RCC 7860 (cell line): ENCODE measurements at places on chromosomes 3 and 15.
A peak's percentile ranks its signal among the peaks of the same experiment; 100 is the strongest.

DNA sequence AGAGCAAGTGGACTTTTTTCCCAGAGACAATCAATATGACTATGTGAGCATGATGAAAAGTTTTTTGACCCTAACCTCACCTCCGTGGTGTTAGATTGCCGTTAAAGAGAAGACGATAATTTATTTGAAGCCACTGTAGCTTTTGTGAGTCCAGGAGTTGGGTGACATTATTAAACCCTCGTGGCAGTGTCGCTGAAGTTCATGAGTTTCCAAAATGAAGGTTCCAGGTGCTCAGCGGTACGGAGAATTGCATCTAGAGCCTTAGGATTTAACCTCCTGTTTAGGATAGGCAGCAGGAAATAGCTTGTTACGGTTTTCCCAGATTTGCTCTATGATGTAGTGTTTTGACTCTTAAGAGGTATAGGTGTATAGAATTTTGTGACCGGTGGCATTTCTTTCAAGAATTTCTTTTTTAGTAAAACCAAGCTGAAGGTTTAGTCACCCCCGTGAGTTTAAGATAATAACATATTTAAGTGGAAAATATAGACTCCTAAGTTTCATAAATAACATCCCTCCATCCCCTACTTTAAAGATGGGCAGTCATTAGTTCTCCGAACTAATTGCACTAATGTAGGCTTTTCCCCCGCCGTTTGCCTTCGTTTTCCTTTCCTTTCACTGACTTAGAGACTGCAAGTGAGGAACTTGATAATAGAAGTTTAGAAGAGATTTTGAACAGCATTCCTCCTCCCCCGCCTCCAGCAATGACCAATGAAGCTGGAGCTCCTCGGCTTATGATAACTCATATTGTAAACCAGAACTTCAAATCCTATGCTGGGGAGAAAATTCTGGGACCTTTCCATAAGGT, 2.0 kb downstream of the SMC4 start:
- peak; percentile 58 for DNase-seq

DNA sequence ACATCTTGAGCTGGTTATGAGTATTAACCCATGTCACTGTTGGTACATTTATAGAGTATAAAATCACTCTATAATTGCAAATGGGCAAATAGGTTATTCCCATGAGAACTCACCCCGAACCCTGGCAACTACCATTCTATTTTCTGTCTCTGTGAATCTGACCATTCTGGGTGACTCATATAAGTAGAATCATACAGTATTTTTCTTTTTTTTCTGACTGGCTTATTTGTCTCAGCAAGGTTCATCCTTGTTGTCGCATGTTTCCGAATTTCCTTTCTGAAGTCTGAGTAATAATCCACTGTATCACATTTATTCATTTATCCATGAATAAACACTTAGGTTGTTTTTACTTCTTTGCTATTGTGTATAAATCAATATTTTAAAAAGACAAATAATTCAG, 59.9 kb upstream of the CHRM5 start:
- no peak for DNase-seq

DNA sequence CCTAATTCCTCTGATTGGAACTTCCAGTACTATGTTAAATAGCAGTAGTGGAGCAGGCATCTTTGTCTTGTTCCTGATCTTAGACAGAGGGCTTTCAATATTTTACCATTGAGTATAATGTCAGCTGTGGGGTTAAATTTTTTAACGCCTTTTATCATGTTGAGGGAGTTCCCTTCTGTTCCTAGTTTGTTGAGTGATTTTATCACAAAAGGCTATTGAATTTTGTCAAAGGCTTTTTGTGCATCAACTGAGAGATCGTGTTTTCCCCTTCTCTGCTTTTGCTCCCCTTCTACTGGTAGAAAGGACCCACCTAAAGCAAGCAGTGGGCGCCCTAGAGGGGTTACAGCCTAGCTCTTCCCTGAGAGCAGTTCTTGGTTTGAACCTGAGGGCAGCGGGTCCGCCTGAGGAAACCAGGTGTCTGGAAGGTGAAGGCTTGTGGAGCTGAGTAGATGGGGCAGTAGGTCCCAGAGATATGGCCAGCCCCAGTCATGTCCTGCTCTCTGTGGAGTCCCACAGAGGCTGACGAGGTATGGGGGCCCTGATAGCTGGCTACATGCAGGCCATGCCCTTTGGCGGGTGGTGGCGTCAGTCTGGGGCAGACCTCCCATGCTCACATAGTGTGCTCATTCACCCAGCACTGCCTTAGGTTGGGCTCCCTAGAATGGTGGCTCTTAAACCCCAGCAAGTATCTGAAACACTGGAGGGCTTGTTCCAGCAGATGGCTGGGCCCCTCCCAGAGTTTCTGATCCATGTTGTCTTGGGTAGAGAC, 11.3 kb downstream of the HDAC11 start:
- DNase-seq, result no peak

DNA sequence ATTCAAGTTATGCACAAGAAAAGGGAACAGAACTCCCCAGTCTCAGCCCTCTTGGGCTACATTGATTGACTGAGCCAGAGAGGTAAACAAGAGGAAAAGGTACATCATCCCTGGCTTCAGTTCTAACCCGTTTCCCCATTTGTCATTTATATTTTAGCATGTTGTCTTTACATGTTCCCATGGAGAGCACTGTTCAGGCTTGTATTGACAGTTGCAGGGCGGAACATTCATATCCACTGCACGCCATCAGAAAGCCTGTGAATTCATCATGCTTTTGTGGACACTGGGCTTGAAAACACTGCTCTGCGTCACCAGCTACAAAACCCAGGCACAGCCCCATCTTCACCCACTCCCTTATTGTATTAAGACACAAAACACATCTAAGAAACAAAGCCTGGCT, 240.9 kb upstream of the EIF1B start:
- DNase-seq, result no peak

DNA sequence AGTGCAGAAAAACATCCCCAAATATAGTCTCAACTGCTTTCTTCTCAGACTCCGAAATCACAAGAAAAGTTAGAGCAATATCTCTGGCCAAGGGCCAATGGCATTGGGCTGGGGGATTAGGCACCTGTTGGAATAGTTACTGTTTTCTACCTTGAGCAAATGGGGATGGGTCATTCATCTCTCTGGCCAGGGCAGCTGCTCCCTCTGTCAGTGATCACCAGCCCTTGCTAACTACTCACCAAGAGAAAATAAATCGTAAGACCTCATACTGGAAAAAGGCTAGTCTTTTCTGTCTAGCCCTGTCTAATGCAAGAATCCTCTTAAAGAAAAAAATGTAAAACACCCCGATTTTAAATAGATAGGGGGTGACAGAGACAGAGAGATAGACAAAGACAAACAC, 10.9 kb downstream of the CERS3 start:
- no peak for DNase-seq

DNA sequence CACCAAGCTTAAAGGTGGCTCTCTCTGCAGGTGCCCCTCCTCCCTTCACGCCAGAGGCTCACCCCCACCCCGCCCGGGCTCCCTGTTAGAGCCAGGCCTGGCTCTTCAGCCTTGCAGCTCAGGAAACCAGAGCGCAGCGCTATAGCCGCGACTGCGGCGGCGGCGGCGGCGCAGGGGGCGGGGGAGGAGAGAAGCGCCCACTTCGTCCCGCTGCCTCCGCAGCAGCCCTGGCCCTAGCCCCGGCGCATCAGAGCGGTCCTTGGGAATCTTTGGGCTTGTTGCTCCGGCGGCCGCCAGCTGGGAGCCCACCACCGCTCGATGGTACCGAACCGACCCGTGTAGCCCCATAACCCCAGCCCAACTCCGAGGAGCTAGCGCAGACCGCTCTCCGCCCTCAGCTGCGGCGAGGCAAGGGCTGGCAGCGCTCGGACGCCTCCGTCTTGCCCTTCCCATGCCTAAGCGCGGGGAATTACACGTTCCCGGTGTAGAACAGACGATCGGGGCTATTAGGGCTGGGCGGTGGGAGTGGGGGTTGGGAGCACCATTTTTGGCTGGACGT, 1.2 kb downstream of the RASGRF1 start:
- DNase-seq, result no peak

DNA sequence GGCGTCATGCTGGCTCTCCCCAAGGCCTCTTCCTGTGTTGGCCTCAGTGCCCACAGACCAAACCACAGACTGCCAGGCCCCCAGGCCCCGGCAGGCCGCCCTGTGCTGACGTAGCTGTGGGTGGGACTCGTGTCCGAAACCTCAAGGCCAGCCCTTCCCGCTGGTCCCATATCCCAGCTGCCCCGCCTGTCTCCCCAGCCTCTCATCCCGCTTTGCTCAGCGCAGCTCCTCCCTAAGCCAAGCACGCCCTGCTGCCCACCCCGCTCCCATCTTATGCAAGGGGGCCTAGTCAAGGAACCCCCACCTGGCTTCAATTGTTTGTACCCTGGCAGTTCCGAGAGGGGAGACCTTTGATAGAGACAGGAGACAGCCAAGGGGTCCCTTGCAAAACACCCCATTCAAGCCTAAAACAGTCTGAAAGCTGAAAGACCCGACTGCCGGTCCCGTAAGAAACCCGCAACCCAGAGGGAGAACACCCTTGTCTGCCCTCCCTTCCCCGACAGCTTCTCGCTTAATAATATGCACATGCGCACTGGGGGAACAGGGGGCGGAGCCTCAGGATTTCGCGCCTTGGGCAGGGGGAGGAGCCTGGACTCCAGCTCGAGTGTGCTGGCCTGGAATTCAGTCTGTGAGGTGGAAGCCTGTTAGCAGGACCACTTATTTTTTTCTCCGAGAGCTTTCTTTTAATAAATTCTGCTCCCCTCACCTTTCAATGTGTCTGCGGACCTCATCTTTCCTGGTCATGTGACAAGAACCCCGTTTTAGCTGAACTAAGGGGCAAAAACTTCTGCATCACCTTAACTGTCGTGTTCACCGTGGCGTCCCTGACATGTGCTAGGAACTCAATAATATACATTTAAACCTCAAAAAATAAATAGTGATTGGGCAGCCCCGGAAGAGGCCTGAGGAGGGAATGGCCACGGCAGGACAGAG, 17.2 kb downstream of the TNFAIP8L3 start:
- DNase-seq, result peak; percentile 16

DNA sequence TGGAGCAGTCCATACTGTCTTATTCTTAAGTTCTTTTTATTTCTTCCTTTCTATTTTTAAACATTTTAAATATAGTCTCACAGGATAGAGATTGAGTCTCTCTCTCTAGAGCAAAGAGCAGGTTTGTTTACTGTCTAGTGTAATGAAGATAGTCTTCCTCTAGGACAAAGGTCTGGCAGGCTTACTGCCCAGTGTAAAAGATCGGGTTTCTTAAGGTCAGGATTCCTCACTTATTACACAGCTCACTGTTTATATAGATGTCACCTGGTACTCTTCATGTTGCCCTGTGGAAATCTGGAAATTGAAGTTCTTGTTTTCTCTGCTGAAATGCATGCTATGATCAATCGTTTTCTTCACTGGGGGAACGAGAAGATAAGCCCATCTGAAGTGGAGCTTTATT, 76.0 kb downstream of the ZBBX start:
- no peak for DNase-seq

DNA sequence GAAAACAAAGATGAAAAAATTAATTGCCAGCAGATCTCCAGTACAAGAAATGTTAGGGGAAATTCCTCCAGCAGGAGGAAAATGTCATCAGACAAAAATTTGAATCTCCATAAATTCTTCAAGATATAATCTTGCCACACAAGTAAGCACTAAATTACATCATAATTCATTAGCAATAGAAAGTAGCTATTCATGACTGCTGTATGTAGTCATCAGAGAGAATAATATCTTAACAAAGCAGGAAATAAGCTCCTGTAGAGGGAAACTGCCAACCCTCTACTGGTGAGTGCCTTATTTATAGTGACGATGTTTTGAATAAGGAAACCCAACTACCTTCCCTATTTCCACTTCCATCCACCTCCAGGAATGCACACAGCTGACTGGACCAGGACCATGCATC, 15.8 kb upstream of the SLC27A2 start:
- DNase-seq, result peak; percentile 83

- DNase-seq, result peak; percentile 96
Measured at GRCh38 chr3:87333393-87333892, 57.1 kb upstream of the POU1F1 start.

GRCh38 chr3:10366651-10367101, 45.8 kb upstream of the SEC13 start:
- peak; percentile 86 for DNase-seq

DNA sequence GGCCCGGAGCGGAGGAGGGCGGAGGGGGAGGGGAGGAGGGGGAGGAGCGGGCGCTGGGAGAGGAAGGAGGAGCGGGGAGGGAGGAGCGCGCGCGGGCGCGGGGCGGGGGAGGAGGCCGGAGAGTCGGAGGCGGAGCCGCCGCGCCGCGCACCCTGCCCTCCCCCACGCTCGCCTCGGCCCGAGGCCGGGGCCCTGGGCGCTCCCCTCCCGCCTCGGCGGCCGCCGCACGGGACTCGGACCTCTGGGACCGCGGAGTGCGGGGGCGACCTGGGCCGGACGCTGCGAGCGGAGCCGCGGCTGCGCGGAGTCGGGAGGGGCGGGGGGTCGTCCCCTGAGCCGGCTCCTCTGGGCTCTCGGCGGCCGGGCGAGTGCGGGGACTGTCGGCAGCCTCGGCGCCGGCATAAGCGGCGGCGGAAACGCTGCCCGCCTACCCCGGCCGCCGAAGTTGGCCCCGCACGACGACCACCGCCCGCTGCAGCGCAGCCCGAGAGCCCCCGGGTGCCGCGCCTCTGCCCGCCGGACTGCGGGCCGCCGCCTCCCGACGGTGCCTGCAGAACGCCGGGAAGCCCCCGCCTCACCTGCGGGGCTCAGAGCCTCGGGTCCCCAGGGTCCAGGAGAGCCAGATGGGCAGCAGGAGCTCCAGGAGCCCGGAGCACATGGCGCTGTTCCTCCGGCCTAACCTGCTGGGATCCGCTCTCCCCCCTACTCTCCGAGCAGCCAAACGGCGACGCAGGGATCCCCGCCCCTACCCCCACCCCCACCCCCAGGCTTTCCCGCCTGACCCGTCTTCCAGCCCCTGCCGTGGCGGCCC, 406 bp upstream of the GABRB3 start:
- DNase-seq, result no peak

GRCh38 chr3:66449411-66449974, 51.3 kb downstream of the LRIG1 start:
- DNase-seq, result no peak
